ENCODE measurements at places on chromosomes 4 and X.
A peak's percentile ranks its signal among the peaks of the same experiment; 100 is the strongest.

GRCh38 chrX:70878902-70879301 lies 29.6 kb downstream of the TEX11 start:
- peak; percentile 20 for DNase-seq

- DNase-seq, result no peak
These were observed 43.1 kb upstream of the PPARGC1A start for GRCh38 chr4:23932901-23933308.

DNA sequence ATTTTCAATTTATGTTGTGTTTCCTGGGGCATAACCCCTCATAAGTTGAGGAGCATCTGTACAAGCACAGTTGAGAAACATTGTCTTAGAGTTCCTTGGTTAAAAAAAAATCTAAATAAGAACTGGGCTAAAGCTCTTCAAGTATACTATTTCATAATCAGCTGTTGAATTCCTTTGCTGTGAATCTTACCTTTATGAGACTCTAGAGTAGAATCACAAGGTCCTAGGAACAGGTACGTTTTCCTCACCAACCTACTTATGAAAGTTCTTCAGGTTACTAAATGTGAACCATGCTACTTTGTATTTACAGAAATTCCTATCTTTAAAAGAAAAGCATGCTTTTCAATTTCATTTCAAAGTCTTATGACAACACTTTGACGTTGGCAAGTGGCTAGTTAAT lies 20.9 kb upstream of the SOD3 start:
- no peak for DNase-seq

DNA sequence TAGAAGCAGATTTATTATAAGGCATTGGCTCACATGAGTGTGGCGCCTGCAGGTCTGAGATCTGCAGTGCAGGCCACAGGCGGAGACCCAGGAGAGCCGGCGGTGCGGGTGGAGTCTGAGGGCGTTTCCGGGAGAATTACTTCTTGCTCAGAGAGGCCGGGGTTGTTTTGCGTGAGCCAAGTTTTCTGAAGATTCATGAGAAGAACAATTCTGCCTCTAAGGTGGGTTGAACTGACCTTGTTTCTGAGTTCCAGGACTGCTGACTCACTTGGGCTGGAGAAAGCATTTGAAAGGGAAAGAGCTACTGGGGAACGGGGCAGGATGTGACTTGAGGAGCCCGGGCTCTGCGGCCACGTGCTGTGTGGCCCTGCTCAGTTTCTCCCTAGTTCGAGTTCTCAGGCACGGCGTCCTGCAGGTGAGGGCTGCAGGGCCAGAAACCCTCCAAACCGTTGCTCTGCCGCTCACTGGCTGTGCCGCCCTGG lies 36.7 kb upstream of the SORCS2 start:
- no peak for DNase-seq

DNA sequence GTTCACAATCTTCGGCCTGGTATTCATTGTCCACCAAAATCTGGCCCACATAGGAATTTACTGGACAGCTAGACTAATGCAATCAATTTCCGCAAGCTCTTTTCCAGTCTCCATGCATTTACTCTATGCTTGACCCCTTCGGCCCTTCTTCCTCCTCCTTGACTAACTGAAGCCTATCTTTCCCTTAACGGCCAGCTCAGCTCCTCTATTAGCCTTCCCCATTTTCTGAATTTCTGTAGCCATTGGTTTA lies 1.2 kb upstream of the PHKA2 start:
- no peak for DNase-seq

- DNase-seq, result no peak
These were observed 208.8 kb downstream of the SH2D1A start for GRCh38 chrX:124555036-124555595.

- no peak for DNase-seq
These were observed 42.3 kb downstream of the BCOR start for GRCh38 chrX:40055495-40055894.

Data from GM06990 (cell line).